Amniotic epithelial cell (primary cell): ENCODE measurements at places on chromosomes 2 and 18.
A peak's percentile ranks its signal among the peaks of the same experiment; 100 is the strongest.

DNA sequence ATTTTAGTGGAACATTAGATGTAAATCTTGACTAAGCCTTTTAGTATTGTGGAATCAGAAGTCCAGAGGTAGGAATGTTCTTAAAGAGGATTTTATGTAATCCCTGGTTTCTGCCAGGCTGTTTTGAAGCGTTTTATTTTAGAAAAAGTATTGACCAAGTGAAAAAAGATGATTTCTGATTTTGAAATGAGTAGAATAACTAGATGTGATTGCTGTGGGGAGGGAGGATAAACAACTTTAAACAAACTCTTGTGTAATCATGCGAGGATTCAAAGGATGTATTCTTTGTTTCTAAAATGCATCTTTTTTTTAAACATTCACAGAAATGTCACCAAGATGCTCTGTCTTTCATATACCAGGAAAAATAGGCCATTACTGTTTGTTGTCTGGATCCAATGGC, 53.9 kb downstream of the PHLPP1 start:
- peak; percentile 24 for DNase-seq

GRCh38 chr18:12401881-12402280, 5.8 kb upstream of the PRELID3A start:
- DNase-seq: no peak

DNA sequence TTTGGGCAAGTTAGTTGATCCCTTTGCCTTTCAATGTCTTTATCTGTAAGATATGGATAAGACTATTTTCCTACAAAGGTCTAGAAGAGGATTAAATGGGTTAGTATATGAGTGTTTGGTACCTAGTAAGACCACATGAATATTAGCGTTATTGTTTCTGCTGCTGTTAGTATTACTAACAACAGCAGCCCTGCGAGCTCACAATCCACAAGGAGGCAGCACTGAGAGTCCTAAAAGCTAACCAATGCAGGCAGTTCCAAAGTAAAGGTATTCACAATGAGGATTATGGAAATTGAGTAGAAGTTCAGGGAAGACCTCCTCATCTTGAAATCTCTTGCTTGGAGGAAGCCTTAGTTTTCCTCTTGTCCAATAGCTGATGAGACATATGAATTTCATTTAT, 248.9 kb downstream of the TDRD15 start:
- no peak for DNase-seq

GRCh38 chr2:217655651-217656050, 347.1 kb downstream of the TNS1 start:
- no peak for DNase-seq

GRCh38 chr18:49519101-49519971, 32.3 kb upstream of the C18orf32 start:
- no peak for DNase-seq

DNA sequence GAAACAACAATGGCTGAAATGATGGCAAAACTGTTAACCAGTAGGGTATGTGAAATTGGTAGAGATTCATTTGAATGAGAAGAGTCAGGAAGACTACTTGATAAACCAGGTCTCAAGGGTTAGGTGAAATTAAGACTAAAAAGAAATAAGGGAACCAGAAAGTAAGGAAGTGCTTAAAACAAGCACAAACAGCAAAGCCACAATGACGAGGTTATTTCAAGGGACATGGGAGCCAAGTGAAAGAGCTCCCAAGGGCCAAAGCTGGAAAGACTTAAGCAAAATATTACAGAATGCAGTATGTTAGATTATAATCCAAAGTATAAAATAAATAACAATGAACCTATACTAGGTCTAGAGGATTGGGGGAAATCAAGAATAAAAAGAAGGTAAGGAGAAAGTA, 19.3 kb upstream of the CD302 start:
- no peak for DNase-seq
